ENCODE measurements at places on chromosomes 3 and 15.
A peak's percentile ranks its signal among the peaks of the same experiment; 100 is the strongest.

- peak; percentile 75 for DNase-seq
Observed at GRCh38 chr3:54760201-54760600, 167.7 kb downstream of the LRTM1 start.

DNA sequence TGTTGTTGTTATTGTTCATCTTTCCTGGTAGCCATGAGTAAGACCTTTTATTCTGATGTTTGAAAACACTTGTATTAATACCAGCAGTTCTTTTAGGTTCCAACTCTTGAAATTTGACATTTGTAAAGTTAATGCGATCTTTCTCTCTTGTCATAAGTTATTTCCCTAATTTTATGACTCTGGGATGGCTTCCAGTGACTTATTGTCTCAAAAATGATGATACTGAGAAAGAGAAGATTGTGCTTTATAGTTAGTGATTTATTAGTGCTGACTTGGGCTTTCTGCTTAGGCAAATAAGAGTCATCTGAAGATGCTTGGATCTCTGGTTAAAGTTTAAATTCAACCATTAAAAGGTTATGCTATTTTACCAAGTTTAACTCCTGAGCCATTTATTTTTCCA is 715.2 kb downstream of the GRM7 start:
- DNase-seq = no peak

DNA sequence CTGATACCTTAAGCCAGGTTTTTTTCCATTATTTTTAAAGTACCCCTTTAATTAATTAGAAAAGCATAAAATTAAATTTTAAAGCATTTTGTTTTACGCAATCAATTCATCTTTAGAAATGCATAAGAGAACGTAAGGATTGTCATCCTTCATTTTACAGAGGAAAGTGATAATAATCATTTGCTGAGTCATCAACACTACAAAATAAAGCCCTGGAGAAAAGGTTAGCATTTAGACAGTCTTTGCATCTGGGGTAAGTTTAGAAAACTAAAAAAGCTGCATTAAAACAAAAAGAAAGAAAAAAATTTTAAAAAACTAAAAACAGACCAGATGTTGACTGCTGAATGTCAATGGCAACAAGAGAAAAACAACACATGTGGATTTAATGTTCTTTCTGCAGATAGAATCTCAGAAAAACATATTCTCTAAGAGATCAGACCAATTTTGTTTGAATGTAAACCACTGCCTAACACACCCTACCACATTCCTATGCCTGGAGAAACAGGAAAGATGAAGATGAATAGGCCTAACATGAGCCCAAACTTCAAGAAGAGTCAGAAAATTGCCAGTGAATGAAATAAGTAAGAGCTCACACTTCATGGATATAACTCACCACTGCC is 59.9 kb downstream of the SUCNR1 start:
- DNase-seq = no peak

- no peak for DNase-seq
Observed at GRCh38 chr3:13066834-13067233, 6.4 kb downstream of the IQSEC1 start.

- DNase-seq = no peak
Observed at GRCh38 chr3:43468133-43468532, 153.7 kb downstream of the ANO10 start.

DNA sequence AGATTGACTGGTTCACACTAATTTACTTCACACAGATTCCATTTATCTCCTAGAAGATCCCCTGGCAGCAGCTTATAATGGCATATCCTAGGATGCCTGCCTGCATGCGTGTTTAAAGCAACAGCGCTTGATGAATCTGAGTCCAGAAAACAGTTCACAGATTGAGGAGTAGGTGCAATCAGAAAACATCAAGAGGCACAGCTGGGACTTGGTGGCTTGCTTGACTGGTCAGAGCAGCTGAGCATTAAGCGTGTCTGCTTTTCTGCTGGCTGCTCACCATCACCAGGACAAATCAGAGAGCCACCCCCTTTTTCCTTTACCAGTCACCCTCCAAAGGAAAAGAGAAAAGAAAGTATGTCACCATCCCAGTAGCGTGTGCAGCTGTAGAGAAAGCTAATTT is 223.6 kb downstream of the WDR72 start:
- no peak for DNase-seq

DNA sequence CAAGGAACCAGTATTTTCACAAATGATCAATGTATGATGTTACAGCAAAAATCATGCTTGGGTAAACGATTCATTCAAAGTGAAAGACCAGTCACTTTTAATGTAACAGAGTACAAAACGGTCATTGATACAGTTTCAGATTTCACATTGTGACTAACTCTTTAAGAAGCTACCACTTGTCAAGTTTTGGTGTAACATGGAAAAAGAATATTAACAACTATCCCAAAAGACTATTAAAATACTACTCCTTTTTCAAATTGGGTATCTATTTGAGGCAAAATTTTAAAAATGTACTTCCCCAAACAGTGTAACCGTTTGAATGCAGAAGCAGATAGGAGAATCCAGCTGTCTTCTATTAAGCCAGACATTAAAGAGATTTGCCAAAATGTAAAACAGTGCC is 31.7 kb downstream of the AKAP13 start:
- DNase-seq = peak; percentile 46
